ENCODE measurements at places on chromosomes 12 and 14.

DNA sequence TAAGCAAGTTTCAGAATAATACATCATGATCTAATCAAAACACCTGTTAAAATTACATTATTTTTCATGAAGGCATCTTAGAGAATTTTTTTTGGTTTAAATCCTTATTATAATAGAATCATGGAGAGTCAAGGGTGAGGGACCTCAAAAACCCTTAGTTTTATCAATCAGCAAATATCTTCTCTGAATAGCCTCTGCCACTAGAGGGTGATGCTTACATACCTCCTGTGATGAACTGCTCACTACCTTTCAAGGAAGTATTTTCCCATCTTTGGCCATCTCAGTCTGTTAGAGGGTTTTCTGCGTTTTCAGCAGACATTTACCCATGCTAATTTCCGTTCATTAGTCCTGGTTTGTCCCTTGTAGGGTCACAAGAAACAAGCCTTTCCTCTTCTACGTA, 200.2 kb downstream of the TRHDE start:
- DNase-seq, result no peak

GRCh38 chr14:22980672-22981089, 1.7 kb downstream of the AJUBA start:
- peak; percentile 81 for DNase-seq

GRCh38 chr12:56803750-56804149, 40.6 kb downstream of the HSD17B6 start:
- no peak for DNase-seq

GRCh38 chr14:102571043-102571442, 21.4 kb upstream of the RCOR1 start:
- DNase-seq, result no peak

DNA sequence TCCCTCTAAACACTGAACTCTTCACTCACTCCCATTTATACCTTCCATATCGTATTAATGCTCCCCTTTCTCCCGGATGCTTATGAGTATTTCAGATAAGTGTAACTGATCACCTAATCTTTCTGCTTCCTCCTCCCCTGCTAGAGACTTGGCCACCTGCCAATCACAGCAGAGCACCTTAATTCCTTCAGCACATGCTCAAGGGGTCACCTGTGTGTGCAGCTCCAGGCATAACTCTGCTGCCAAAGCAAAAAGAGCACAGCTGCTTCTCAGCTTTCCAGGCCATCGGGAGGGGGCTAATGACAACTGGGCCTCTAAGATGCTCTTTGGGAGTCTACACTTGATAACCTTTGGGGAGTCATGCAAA, 106.9 kb upstream of the DYRK2 start:
- no peak for DNase-seq

DNA sequence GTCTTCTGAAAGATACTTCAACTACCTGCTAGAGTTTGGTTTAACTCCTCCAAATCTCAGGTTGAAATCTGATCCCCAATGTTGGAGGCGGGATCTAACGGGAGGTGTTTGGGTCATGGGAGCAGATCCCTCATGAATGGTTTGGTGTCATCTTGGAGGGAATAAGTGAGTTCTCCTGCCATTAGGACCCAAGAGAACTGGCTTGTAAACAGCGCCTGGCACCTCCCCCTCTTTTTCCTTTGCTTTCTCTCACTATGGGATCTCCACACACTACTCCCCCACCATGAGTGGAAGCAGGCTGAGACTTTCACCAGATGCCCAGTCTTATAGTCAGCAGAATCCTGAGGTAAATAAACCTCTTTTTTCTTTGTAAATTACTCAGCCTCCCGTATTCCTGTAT, 2.5 kb downstream of the CNIH1 start:
- no peak for DNase-seq

DNA sequence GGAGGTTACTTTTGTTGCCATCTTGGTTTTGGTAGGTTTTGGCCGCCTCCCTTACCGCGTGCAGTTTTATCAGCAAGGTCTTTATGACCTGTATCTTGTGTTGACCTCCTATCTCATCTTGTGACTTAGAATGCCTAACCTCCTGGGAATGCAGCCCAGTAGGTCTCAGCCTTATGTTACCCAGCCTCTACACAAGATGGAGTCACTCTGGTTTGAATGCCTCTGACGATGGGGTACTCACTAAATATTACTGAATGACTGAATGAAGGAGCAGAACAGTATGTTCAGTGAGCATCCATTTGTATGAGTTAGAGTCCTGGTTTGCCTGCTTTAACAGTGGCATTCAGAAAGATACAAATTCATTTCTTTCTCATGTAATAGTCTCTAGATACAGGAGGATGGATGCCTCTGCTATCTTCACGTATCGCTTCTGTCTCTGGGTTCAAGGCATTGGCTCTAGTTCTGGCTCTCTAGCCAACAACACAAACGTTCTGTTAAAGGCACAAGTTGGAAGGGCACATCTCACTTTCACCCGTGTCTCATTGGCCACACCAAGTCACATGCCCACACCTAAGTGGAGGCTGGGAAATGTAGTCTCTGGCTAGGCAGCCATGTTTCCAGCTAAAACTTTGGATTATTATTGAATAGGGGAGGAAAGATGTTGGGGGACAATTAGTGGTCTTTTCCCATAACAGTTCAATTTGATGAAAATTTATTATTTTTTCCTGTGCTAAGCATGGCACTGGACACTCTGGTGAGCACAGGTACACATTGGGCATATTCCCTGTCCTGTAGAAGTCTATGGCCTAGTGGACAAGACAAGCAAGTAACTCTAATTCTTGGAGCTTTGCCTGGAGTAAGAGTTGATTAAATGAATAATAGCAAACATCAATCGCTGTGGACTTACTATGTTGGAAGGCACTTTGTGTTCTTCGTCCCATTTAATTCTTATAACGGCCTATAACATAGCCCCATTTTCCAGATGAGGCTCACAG, 75.2 kb upstream of the RPH3A start:
- DNase-seq, result no peak

DNA sequence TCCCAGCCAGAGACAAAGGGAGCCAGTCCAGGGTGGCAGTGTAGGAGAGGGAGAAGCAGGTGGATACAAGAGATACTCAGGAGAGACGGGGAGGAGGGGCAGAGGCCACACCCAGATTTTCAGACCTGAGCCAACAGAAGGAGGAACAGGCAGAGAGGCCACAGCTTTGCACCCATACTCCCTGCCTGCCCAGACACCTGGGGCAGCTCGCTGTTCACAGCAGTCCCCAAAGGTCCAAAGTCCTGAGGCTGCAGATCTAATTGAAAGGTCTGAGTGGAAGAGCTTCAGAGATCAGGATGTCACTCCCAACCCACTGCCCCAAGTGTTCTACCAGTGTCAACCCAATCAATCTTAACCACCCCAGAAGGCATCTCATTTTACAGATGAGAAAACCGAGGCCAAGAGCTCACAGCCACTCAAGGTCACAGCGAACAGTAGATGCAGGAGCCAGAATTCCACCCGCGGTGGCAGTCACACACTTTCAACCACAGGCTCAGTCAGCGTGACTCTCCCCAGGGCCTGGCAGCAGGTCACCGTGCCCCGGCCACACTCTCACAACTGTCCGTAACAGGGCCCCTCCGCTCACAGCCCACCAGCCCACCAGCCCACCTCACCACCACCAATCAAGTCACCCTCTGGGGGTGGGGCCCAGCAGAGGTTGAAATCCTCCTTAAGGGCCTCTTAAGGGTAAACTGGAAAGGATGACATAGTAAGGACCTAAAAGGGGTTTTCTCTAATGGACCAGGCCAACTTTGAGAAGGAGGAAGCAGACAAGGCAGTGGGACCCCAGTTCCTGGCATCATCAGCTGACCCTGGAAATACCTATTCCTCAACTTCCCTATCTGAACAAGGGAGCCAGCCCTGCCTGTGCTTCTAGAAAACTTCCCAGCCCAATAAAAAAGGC, 33.3 kb downstream of the ACTN1 start:
- DNase-seq, result no peak

Measured in fibroblast of skin of scalp (primary cell).